ENCODE measurements at places on chromosomes 16 and 17.

DNA sequence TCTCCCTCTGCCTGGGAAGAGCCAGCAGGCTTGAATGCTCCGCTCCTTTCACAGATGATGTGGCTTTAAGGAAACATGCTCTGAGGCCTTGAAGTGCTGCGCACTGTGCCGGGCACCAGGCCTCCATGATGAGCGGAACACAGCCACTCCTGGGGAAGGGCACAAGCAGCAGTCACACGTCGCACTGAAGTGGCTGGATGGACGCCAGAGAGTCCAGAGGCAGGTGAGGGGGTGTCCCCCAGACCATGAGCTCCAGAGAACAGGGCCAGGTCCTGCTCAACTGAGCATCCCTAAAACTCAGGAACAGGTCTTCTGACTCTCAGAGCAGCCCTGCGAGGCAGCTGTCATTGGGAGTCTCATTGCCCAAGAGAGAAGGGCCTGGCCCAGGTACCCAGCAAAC lies 35.6 kb downstream of the PEMT start:
- DNase-seq, result no peak

- no peak for DNase-seq
Observed at GRCh38 chr17:10197362-10197720, 1.1 kb downstream of the GAS7 start.

DNA sequence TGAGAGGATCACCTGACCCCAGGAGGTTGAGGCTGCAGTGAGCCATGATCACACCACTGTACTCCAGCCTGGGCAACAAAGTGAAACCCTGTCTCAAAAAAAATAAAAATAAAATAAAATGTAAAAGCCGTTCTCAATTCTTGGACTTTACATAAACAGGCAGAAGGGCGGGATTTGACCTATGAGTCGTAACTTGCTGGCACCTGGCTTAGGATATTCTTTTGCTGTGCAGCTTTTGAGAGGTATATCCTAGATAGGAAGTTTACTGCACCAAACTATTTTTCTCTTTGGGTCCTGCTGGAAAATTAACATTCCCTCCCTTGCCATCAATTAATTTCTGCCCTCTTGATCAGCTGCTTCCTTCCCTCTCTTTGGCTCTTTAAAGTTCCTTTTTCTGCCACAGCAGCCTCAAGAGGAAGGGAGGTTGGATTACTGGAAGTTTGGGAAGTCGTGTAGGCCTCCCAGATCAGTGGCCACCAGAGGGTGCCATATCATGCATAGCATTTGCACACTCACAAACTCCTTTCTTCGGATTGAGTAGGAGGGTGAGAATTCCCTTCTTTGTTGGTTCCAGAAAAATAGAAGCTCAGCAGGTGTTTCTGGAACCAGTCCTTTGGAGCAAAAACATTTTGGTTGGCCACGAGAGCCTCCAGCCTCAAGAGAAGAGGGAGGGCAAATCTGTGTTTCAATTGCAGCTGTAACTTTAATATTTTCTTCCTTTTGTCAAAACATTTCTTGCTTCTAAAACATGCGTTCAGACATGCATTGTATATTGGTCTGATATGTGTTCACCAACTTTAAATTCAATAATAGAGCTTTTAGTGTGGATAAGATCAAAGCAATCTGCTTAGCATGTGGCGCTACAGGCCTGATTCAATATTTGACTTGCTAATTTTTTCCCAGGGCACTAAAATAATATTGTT lies 147.3 kb downstream of the CCDC182 start:
- peak; percentile 90 for DNase-seq

GRCh38 chr16:58684001-58684353 lies 593 bp downstream of the SLC38A7 start:
- peak; percentile 50 for DNase-seq

DNA sequence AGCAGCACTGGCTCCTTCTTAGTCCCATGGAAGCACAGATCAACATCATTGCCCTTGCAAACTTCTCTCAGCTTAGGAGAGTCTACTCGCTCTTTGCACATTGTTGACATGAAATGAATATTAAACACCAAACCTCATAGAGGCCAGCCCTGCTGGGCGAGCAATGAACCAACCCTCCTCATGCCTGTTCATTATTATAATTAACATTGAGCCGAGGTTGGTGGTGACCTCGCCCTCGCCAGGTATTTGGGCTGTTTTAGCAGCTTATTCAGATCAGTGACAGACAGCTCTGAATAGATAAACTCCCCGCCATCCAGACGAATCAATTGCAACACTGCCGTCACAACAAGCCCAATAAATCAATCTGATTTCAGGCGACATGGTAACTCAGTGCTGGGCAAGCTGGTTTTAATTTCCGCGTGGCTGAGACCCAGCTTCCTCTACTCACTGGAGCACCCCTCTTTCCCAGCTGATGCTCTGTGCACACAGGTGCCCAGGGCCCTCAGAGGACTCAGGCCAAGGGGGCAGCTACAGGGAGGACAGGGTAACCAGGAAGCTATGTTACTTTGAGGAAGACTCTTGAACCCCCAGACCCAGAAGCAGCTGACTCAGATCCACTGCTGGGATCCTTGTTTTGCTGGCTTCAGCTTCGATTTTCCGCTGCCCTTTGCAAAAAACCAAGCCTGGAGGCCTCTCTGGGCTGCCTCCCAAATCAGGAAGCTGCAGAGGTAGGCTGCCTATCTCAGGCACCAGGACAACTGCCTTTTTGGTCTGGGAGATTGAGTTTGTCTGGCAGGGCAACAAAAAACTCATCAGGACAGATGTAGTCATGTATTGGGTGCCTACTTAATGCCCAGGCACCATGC lies 10.7 kb upstream of the SEZ6 start:
- no peak for DNase-seq

- DNase-seq, result peak; percentile 4
Observed at GRCh38 chr16:22765479-22765878, 48.5 kb upstream of the HS3ST2 start.

GRCh38 chr16:54928016-54928356 lies 2.7 kb upstream of the IRX5 start:
- peak; percentile 75 for DNase-seq

GRCh38 chr17:61411261-61412142 lies 11.9 kb downstream of the TBX2 start:
- peak; percentile 85 for DNase-seq

DNA sequence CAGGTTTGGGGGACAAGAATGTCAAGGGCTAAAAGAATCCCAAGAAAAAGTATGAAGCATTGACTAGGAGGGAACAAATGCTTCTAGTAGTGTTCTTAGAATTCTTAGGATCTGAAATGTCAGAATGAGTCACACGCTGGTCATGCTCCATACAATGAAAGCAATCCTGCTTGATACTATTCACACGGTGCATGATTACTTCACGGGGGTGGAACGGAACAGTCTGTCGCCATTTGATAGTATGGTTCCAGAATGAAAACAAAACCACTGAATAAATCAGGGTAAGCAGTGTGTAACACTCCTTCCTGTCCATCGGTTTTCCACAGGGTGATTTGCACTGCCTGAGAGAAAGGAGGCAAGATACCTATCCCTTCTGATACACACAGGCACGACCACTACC lies 22.9 kb upstream of the YWHAE start:
- DNase-seq, result peak; percentile 96

GRCh38 chr16:6822041-6822440 lies 510.6 kb upstream of the RBFOX1 start:
- DNase-seq, result no peak

- DNase-seq, result no peak
Observed at GRCh38 chr17:80961541-80962330, 29.9 kb upstream of the CHMP6 start.

Data from foreskin fibroblast (primary cell).